Prostate gland (tissue), 2 donors: ENCODE measurements at places on chromosomes 4 and X. TPM values are rescaled to one million over a fixed set of nuclear protein-coding genes. Genes with fewer than 3 reads are reported as not detected.

POU3F4 gene
- not detected for total RNA-seq

RNF212 gene
- 7.1 TPM for total RNA-seq

DNA sequence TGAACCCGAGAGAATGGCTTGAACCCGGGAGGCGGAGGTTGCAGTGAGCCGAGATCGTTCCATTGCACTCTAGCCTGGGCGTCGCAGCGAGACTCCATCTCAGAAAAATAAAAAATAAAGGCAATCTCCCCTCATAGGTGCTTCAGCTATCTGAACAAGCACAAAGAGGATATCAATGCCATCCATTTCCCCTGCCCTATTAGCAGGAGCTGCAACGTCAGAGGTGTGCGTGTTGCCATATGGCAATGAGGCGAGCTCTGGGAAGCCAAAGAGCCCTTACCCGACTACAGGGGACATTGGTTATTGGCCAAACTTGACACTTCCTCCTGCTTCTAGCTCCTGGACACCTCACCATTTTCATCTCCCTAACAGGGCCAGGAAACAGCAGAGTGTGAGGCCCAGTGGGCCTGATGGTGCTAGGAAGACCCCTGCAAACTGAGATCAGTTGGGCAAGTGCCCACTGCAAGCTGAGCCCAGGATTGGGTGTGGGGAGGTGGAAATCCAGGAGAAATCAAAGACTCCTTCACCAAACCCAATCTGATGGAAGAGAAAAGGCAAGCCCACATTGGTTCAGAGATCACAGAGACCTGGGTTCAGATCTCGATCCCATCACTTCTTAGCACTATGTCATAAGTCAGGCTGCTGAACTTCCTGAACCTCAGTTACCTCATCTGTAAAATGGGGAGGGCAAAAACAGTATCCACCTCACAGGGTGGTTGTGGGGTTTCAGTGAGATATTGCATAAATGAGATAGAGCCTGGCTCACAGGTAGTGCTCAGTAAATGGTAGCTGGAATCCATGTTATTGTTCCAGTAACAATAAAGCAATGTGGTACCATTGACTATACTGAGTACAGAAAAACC, 21.2 kb downstream of the SLC25A5 start:
- DNase-seq, result no peak

- DNase-seq, result no peak
Observed at GRCh38 chrX:16999275-16999674, 52.8 kb downstream of the REPS2 start.

- no peak for DNase-seq
Observed at GRCh38 chrX:6002056-6002455, 226.6 kb downstream of the NLGN4X start.

DNA sequence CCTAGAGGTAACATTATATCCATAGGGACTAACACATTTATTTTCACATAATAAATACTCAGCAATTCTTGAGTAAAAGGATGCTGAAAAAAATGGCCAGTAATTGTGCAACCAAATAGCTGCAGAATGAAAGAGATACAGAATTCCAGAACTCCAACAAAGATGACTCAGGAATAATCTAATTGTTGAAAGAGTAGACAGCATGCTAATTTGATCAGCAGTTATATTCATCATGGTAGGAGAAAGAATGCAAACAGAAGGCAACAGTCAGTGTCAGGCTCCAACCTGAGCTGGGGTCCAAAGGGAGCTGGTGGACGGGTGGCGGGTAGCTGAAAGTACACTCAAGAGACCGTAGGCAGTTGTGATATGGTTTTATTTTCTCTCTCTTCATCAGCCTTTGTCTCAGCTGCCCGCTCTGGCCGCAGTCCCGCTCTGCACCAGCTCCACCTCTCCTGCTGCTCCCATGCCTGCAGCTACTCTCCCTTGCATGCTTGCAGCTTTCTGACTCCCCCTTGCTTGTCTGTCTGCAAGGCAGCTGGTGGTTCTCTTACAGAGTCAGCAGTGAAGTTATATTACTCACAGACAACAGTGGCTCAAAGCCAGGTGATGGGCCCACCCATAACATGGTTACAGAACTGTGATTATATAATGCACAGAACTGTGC, 1150.1 kb downstream of the STIM2 start:
- DNase-seq, result no peak
